NCI-H187 treated with DMSO at 0.1 percent for 48 hours (cell line): ENCODE measurements at places on chromosomes 6 and 20.

GRCh38 chr20:56636716-56637115 is 7.6 kb downstream of the TFAP2C start:
- no peak for DNase-seq

DNA sequence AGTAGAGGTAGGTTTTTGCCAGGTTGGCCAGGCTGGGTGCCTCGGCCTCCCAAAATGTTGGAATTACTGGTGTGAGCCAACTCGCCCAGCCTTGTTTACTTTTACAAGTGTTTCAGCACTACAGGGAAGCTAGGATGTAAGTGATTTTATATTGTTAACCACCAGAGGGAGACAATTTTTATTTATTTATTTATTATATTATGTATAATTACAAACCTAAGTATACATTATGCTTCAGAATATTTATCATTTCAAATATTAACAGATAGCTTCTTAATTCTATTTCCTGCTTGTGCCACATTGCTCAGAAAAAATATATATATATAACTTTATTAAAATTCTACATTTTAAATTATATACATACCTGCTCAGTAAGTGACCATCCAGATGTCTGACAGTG is 9.8 kb downstream of the MMUT start:
- DNase-seq, result no peak

- DNase-seq, result no peak
Measured at GRCh38 chr20:44851545-44851944, 34.0 kb upstream of the YWHAB start.

DNA sequence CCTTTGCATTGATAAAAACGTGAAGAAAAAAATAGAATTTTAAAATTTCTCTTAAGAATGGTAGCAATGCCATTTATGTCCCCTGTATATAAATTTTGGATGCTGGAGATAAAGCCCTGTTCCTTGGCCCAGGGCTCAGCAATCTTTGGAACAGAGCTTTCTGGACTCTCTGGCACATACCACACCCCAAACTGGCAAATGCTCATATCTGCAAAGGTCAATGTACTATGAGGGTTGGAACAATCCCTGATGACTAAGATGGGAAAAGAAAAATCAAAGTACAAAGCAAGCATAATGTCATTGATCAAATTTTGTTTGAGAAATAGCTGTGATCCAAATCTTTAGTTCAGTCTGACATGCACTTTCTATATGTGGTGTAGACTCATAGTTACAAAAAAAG is 158.1 kb upstream of the HCRTR2 start:
- no peak for DNase-seq

GRCh38 chr6:133392015-133392414 is 150.9 kb downstream of the EYA4 start:
- no peak for DNase-seq

GRCh38 chr20:49160057-49160929 is 27.8 kb downstream of the STAU1 start:
- DNase-seq, result no peak

GRCh38 chr20:44491635-44492395 is 16.1 kb downstream of the TTPAL start:
- DNase-seq, result no peak

DNA sequence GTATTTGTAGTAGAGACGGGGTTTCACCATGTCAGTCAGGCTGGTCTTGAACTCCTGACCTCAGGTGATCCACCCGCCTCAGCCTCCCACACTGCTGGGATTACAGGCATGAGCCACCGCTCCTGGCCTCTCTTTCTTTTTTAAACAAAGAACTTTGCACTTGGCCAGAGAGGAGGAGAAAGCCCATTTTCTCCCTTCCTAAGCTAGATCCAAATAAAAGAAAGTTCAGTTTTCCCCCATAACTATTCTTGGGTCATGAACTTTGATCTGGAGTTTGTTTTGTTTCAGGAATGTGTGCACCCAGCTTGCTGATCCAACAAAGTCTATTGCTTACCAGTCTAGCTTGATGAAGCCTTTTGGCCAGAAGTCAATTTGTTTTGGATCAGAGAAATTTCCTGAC is 23.4 kb downstream of the KCNS1 start:
- DNase-seq, result no peak

DNA sequence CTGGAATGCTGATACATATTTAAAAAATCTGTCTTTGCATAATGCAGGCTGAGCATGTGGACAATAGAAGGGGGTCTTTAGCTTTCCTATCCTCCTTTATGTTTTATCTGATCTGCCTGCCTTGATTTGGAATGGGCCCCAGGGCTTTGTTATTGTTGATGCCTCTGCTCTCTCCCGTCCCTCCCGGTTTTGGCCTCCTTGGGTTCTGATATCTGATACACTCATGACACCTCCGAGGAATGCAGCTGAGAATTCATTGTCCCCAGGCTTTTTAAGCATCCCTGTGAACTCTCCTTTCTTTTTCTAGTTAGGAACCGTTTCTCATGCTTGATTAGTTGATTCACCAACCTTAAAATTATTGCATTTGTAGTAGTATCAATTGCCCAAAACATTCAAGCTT is 185.5 kb upstream of the RALGAPA2 start:
- no peak for DNase-seq

- DNase-seq, result peak; percentile 62
Measured at GRCh38 chr6:96923871-96924493, 546 bp upstream of the KLHL32 start.

DNA sequence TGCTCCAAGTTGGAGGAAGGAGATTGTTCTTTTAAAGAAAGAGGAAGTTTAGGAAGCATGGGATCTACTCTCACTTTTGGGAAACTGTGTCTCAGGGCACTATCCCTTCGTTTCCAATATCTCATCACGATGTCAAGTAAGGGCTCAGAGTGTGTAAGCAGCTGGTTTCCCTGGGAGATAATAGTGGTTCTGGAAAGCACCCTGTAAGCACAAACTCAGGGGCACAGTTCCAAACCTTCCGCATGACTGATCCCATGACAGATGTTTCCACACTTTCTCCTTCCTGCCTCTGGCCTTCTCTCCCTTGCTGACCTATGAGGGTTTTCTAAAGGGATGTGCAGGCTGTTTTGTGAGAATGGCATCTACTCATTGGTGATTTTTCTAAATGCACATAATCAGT is 33.9 kb downstream of the ADTRP start:
- no peak for DNase-seq

DNA sequence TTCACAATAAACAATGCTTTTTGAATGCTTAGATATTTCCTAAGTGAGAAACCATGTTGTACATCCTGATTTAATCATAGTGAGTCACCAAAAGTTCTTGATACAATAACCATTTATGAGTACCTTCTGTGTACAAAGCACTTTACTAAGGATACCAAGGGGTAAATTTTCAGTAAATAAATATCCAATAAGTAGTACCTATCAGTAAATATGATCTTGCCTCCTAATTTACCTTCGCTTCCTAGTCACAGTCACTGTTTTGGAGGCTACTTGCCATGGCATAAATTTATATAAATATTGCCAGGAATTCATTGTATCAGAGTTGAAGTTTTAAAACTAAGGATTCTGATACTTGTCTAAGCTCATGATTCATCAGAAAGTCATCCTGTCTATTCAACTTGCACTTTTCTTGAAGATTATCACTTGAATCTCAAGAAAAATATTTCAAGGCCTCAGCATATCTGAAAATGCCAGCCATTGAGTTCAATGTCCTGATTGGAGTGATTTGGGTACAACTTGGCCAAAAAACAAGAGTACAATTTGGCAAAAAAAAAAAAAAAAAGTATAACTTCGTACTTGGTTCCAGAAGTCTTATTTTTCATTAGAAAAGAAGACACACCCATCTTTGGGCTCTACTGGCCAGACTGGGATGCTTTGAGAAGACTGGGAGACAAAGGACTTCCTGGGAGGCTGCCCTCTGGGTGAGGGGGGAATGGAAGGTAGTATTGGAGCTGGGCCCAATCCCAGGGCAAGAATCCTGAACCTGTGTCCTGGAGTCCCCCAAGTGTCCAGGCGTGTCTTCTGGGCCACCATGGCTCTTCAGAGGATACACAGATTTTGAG is 32.8 kb downstream of the RAB22A start:
- DNase-seq, result no peak

DNA sequence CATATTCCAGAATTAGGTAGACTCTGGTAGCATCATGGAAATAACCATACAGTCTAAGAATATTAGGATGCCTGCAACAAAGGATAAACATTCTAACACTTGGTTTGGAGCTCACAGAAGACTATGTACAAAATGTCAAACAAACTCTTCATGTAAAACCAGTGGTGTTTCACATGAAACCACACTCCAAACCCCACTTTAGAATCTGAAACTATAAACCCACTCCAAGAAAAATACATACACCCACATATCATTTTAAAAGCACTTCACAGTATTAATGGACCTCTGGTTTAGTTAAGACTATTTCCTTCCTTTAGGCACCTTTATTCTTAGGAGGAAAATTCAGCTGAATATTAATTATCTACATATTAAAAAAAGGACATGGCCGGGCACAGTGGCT is 10.5 kb downstream of the AURKA start:
- no peak for DNase-seq

DNA sequence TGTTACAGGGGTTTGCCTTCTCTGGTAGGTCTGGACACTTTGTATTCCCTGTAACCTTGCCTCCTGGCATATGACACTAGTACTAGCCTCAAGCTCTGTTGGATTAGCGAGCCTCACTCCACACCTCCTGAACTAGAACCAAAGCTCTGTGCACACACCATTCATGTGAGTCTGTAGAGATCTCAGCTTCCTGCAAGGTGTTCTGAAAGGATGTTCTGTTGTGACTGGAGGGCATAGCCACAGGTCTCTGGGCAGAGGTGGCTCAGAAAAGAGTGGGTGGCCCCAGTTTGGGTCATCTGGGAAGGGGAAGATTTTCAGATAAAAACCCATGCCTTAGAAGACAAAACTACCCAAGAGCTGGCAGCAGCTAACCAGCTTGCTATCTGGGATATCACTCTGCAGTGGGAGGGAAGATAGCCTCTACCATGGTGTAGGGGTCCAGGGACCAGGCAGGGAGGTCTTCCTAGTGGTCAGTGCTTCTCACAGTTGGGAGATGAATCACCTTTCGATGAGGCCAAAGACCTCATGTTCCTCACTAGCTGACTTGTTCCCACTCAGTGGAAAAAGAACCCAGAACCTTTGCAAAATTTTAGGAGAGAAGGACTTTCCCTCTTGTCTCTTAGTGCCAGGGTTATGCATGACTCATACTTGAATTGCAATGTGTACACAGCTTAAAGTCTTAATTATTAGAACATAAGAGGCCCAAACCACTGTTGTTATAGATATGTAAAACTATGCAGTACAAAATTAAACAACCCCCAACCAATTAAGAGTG is 41.4 kb downstream of the HLA-F start:
- DNase-seq, result no peak

DNA sequence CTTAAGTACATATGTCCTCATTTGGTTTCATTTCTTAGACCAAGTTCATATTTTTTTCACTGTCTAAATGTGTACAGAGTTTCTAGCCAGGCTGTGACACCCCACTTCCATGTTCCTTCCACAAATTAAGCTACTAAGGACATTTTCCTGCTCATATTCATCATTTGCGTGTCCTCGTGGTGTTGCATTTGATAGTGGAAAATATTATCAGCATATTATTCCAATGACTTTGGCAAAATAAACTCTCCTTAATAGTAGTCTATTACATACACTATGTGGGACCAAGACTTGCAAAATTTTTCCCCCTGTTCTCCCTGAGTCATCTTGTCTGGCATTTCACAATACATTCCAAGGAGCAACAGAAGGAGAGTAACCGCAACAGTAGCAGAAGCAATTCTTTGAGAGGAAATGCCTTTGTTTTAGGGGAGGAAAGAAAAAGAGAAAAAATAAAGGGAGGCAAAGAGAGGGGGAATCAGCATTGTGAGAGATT is 599.2 kb downstream of the COL12A1 start:
- DNase-seq, result no peak

DNA sequence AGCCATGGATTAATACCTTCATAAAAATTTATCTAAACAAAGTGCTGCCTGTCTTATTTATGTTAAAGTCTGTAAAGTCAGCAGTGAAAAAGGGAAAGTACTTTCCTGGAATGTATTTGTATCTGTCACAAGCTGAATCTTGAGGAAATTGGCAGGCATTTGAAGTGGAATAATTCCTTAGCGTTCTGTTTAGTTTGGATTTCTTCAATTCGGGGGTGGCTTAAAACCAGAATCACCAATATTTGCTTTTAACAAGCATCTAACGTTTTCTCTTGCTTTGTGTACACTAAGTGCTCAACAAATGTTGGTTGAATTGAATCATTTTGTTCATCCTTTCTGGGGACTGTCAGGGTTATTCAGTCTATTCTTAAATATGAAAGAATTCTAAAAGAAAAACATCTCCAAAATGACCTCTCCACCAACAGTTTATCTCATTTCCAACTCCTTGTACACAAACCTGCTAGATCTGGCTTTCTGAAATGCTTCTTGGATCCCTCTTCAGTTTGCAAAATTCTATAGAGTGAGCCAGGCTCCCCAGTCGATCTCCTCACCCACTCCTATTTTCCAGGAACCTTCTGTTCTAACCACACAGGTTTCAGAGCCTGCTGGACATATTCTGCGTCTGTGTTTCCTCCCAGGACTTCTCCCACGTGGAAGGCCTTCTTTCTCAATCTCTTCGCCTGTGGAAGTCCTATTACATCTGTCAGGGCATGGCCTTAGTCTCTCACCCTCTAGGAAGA is 2.0 kb upstream of the NPEPL1 start:
- no peak for DNase-seq

GRCh38 chr6:116173928-116174327 is 48.0 kb upstream of the COL10A1 start:
- no peak for DNase-seq

DNA sequence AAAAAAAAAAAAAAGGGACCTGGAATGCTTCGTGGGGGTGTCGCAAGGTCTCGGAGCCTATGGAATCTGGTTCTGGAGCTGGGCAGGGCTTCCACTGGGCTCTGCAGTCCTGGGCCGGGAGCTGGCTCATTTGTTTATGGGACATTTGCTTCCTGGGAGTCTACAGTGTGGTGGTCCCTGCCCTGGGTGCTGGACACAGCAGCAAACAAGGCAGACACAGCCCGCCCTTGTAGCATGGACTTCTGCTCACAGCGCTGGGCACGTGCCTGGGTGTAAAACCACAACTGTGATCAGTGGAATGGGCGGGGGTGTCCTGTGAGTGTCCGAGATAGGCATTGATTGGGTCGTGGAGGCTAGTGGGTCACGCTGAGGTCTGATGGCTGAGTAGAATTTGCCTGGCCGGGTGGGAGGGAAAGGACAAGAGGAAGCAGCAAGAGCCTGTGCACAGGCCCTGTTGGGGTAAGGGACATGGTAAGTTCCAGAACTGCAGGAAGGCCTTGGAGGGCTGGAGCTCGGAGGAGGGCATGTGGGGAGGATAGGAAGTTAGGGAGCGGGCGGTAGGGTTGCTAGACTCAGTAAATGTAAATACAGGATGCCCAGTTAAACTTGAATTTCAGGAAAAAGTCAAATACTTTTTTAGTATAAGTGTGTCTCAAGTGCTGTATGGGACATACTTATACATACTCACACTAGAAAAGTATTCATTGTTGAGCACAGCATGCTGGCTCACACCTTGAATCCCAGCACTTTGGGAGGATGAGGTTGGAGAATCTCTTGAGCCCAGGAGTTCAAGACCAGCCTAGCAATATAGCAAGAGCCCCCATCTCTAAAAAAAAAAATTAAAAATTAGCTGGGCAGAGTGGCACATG is 61.3 kb upstream of the PMEPA1 start:
- no peak for DNase-seq

- DNase-seq, result no peak
Measured at GRCh38 chr6:11272491-11273192, 40.2 kb upstream of the NEDD9 start.
